ENCODE measurements at places on chromosomes 5 and 9.

GRCh38 chr9:98590101-98590500, 118.6 kb downstream of the GABBR2 start:
- DNase-seq, result no peak

DNA sequence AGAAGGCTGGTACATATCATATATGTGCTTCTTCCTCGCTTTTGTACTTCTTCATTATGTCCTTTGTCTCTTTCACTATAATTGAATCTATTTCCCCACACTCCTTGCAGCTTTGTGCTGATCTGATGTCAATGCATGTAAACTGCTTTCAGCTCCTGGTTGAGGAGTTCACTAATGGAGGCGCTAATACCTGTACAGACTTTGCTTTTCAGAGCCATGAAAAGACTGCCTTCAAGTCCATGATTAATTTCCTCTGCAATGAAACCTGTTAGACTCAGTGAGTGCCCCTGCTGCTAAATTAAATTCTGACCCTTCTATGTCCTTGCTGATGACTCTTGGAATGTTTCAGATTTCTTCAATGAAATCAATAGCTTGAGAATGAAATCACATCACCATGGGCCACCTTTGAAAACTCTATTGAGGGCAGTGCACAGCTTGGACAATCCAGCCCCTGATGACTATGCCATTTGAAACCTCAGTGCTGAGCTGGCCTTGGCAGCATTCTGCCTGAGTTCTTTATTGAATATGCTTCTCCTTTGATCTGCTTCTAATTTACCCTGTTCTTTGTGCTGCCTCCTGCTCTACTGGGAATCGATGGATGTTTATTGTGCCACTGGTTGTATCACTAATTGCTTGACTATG, 358.2 kb upstream of the DMAC1 start:
- DNase-seq, result no peak

- no peak for DNase-seq
Measured at GRCh38 chr9:88502552-88503034, 32.4 kb upstream of the NXNL2 start.

GRCh38 chr9:104110509-104110908, 16.4 kb downstream of the SMC2 start:
- DNase-seq, result no peak

- DNase-seq, result no peak
Measured at GRCh38 chr5:115838885-115839518, 2.4 kb downstream of the ATG12 start.

GRCh38 chr9:117156144-117156688, 258.6 kb downstream of the ASTN2 start:
- no peak for DNase-seq

GRCh38 chr9:6977761-6978160, 220.0 kb downstream of the KDM4C start:
- DNase-seq, result no peak

DNA sequence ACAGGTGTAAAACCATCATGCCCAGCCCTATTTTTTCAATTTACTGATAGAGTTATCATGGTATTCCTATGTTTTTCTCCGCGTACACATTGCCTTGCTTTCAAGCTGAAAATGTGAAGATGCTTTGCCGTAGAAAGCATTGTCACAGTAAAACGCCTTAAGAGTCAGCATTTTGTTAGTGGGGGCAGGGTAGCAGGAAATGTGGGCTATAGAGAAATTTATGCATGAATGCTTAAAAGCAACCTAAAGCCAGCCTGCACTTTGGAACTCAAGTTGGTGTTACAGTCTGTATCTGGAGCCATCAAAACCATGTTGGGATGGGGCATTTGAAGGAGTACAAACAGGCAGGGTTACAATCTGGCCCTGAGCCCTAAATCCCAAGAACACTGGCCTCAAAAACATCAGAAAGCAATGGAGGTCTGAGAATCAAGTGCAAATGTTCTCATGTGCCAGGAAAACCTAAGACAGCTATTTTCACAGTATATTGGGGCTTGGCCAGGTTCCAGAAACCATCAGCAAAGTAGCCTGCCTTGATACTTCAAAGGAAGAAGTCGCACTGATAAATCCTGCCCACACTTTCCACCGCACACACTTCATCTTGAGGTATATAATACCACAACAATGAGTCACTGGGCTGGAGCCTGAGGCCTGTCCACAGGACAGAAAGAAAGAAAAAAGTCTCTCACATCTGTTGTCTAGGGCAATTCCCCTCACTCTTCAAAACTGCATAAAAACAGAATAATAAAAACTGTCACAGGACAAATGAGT, 313.8 kb downstream of the ENC1 start:
- no peak for DNase-seq

DNA sequence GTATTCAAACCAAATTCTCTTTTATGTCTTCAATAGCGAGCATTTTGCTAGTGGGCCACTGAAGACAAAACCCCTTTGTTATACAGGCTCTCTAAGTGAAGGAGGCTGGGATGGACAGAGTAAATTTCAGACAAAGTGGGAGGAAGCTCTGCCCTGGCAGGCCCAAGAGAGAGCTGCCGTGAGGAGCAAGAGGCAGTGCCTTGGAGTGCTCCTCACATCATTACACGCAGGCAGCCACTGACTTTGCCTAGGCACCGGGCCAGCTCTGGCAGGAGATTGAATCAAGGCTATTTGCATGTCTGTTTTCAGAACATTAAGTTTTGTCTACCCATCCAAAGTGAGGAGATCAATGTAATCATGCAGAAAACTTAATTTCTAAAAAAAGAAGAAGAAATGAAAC, 167.7 kb downstream of the CCDC192 start:
- DNase-seq, result peak; percentile 14

GRCh38 chr9:35618325-35618727, at the start of gene CD72:
Gene CD72, minus strand, starts transcription at chr9:35618413. Its CDS starts 110 bp downstream, at chr9:35618303.
- DNase-seq, result no peak

GRCh38 chr5:33929925-33930690, 6.1 kb upstream of the RXFP3 start:
- no peak for DNase-seq

- no peak for DNase-seq
Measured at GRCh38 chr5:170716396-170716795, 67.1 kb upstream of the GABRP start.

DNA sequence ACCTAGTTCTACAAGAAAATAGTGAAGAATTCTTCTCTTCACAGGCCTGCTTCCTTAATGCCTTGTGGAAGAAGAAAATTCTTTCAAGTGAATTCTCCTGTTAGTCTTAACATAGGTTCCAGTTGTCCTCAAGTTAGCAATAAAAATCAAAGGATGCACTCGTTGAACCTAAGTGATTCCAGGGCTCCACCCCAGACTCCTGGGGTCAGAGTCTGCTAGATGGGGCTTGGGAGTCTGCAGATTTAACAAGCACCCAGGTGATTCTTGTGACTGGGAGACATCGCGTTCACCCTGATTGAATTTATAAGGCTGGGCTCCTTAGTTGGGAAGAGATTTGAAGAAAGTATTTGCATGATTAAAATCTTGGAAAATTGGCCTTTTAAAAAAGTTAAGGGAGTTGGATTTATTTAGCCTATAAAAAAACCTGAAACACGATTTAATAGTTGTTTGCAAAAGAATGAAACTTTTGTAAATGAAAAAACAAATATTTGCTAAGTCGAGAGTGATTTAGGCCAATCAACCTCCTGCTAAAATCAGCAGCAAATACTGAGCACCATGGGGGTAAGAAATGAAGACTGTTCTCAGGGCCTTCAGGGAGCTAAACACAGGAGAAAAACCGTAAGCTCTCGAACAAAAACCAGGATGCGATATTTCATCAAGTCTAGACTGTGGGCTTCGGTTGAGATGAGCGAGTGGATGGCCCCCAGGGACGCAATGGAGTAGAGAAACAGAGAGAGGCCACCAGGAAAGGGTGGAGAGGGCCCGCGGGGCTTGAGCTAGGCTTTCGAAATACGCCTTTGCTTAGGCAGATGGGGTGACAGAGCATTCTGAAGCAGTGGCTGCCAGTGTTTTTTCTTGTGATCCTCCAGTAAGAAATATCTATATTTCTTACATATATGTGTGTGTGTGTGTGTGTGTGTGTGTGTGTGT, 86.9 kb upstream of the TTC23L start:
- DNase-seq, result no peak

DNA sequence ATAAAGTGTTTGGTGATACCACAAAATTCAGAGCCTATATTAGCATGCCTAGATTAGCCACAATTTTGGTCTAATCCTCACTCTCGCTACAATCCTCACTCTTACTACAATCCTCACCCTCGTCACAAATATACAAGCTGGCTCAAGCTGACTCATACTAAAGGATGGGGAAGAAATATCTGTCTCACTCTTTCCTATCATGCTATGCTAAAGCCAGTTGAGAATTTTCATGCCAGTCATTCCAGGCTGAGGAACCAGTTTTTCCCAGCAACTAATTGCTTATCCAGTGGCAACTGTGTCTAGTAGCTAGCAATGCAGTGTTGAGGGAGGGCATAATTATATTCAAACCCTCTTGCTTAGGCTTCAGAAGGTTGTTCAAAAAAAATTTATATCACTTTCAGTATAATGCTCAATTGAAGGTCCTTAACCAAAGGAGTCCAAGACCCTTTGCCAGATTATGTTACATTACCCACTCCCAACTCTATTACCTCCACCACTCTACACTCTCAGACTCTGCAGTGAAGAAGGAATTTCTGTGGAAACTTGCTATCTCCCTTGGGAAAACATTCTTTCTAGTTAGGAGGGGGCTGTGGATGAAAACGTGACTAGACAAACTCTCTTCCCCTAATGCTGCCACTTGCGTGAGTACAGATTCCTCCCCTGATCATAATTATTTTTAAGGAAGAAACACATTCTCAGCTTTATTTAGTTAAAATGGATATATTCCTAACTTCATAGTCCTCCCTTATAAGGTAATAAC, 810.3 kb upstream of the ACO1 start:
- DNase-seq, result no peak

- DNase-seq, result no peak
Measured at GRCh38 chr9:5562806-5563416, 52.6 kb downstream of the PDCD1LG2 start.

- no peak for DNase-seq
Measured at GRCh38 chr5:173884402-173885053, 3.6 kb upstream of the CPEB4 start.

- DNase-seq, result no peak
Measured at GRCh38 chr9:4303006-4303405, 3.1 kb upstream of the GLIS3 start.
